ENCODE measurements at places on chromosomes 7 and 10.
A peak's percentile ranks its signal among the peaks of the same experiment; 100 is the strongest.

- no peak for DNase-seq
Observed at GRCh38 chr7:1438821-1439220, 20.4 kb downstream of the MICALL2 start.

GRCh38 chr10:118971876-118972275, 57.6 kb upstream of the NANOS1 start:
- DNase-seq = no peak

GRCh38 chr7:67487316-67487715, 490.7 kb downstream of the TYW1 start:
- DNase-seq = no peak

DNA sequence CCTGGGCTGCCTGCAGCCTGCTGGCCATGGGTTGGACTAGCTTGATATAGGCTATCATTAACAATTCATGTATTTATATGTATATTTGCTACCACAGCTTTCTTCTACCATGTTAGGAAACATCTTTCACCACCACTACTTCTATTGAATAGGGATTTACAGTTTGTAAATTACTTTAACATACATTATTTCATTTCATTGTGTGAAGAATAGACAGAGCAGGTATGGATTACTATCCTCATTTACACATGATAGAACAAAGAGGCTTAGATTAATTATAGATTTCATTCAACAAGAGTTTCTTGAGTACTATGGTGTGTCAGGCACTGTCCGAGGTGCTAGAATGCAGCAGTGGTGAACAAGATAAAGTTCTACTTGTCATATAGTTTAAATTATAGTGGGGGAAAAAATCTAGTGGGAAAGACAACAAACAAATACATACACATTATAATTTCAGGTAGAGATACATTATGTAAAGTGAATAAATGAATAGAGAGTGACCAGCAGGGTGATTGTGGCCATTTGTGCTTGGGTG, 20.6 kb downstream of the VTI1A start:
- DNase-seq = no peak

DNA sequence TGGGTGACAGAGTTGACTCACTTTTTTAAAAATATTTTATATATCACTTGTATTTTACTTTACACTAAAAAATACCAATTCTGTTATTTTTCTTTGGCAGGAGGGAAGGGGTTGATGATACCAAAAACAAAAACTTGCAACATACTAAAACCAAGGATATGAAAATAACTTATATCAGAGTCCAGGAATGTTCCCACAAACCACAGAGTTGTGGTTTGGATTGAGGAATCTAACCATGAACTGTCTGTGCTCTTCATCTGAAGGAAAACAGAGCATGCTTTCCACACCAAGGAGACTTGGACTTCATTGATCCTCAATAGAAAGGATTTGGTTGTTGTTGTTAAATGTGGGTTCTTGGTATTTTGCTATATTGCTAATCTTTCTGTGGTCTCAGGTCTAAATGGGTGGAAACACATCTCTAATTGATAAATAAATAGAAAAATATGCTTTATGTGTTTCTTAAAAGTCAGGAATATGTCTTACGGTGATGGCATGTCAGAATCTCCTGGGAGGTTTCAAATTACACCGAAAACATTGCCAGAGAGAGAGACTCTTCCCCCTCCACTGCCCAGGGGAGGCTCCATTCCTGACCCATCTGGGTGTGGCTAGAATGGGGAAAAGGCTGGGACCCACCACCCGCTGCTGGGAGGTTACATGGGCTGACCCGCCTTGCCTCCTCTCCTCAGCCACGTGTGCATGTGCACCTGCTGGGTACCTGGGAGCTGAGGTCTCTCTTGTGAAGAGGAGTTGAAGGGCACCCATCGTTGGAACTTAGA, 46.9 kb upstream of the STK17A start:
- DNase-seq = peak; percentile 79

DNA sequence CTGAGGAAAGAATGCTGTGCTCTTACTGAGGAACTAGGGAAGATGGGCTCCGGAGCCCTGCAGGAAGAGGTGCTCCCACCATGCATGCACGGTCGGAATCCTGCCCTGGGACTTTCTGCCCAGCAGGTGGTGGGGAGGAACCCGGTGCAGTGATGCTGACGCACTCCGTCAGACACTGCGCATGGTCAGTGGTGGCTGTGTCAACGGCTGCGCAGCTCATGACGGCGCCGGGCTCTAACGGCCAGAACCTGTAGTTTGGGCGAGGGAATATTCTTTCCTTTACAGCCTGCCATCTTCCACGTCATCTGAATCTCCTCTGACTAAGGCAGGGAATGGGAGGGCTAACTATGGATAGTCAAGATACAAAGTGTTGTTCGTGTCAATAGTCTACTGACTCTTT, 189.2 kb upstream of the MGMT start:
- no peak for DNase-seq

GRCh38 chr10:71995449-71995848, 31.3 kb downstream of the CHST3 start:
- DNase-seq = no peak

DNA sequence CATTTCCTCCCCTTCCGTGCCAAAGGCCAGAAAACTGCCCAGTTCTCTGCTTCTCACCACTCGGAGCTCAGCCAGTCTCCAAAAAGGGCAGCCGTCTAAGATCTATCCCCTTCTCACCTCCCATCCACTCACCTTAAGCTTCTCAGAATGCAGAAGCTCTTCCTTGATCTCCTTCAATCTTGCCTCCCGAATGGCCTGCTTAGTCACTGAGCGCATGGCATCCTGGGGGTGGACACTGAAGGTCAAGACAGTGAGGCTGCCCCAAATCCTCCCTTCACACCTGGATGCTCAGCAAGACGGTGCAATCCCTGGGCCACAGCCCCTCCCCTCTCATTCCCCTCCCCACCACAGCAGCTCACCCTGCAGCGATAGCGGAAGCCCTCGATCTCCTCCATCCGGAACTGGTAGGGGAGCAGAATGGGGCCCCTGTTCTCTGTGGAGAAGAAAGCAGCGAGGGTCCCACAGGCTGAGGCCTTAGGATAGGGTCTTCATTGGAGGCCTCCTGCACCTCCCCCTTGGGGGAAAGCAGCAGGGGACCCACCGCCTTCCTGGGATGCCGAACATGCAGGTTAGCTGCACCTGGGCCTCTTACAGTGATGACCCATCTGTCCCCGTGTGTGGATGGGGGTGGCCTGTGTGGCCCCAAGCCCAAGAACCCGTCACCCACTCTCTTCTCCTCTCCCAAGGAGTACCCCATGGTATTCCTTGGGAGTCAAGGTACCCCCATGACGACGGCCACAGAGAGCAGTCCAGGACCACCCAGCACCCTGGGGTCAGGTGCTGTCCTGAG, 4.7 kb downstream of the DDX56 start:
- no peak for DNase-seq

- DNase-seq = no peak
Observed at GRCh38 chr7:155286686-155287085, 11.0 kb upstream of the INSIG1 start.

- no peak for DNase-seq
Observed at GRCh38 chr7:44767134-44767911, 18.7 kb downstream of the ZMIZ2 start.

DNA sequence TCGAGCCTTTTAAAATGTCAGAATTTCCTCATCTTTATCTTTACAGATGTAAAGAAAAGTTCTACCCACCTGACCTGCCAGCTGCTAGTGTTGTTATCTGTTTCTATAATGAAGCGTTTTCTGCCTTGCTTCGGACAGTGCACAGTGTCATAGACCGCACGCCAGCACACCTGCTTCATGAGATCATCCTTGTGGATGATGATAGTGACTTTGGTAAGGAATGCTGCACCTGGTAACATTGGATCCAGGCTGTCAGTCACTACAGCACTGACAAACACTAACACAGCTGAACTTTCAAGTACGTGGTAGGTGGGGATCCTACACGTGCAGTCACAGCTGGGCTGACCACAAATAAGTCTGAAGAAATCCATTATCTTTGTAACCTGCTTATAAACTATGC, 77.6 kb downstream of the GALNT11 start:
- DNase-seq = no peak

- no peak for DNase-seq
Observed at GRCh38 chr10:58291538-58292174, 22.7 kb downstream of the CISD1 start.

- DNase-seq = no peak
Observed at GRCh38 chr10:86057708-86058107, 308.9 kb downstream of the GRID1 start.

- no peak for DNase-seq
Observed at GRCh38 chr7:45216181-45216580, 58.6 kb downstream of the RAMP3 start.

DNA sequence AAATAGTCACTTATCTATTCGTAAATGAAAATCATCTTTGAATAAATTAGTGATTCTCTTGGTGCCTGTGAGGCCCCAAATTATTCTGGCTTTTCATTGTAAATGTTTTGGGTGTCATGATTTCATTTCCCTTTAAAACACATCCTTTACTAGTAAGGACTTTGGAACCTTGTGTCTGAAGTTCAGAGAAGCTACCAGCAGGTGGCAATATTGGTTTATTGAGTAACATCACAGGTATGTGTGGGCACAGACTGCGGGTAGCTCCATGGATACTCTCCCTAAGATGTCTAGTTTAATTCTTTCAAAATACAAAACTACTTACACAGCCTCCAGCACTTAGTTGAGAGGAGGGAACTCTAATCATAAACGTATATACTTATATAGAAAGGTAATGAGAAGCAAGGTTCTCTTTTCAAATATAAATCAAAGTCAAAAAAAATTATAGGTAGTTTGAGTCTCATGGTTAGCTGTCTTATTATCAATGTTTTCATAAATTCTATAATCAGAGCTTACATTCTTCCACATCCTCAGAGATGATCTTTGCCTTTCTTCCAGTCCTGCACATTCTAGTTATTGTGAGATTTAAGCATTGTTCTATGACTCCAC, 449.6 kb downstream of the GRM8 start:
- DNase-seq = peak; percentile 6

DNA sequence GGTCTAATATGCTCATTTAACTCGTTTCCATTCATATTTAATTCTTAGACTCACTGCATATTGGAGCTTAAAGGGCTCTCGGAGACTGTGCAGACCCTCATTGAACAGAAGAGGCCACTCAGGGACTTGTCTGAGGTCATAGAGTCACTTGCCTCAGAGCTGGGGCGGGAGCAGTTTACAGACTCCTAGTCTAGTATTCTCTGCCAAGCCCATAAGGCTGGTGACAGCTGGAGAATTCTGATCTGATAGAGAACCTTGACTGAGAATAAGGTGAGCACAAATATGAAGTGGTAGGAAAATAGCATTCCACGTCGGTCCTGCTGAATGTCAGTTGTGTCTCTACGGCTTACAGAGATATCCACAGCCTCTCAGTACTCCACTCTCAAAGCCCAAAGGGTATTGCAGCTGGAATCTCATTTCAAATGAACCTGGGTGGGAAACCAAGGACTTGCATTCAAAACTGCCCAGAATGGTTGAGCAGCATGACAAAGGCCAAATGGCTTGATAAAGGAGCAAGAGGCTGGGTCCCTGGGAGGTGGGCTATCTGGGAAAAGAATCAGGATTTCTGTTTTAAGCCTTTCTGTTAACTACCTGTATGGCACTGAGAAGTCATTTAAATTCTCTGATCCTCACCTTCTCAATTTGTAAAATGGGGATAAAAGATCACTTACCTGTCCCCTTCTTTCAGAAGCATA, 283.2 kb downstream of the SORCS3 start:
- no peak for DNase-seq

- DNase-seq = no peak
Observed at GRCh38 chr7:150778014-150778737, 22.0 kb downstream of the TMEM176B start.

DNA sequence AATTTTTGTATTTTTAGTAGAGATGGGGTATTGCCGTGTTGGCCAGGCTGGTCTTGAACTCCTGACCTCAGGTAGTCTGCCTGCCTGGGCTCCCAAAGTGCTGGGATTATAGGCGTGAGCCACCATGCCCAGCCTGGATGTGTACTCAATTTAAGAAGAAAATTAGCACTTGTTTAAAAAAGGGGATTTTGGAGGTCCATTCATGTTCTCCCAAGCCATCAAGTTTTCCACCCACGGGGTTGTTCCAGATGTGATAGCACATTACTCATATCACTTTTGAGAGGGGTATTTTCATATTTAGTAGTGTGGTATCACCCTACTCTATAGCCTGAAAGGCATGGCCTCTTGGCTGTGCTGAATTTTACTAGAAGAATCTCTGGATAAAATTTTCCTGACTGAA, 10.5 kb upstream of the SLC26A3 start:
- no peak for DNase-seq

DNA sequence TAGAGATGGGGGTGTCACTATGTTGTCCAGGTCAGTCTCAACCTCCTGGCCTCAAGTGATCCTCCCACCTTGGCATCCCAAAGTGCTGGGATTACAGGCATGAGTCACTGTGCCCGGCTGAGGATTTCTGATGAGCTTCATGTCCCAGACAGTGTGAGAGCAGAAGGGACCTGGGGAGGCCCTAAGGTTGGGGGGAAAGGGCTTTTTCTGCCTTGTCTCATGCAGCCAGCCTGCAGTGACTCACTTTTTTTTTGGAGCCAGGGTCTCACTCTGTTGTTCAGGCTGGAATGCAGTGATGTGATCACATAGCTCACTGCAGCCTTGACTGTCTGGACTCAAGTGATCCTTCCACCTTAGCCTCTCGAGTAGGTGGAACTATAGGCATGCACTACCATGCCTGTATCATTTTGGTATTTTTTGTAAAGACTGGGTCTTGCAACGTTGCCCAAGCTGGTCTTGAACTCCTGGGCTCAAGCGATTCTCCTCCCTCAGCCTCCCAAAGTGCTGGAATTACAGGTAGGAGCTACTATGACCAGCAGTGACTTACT, 14.6 kb downstream of the COL26A1 start:
- no peak for DNase-seq

GRCh38 chr7:55983537-55983936, 19.2 kb downstream of the NIPSNAP2 start:
- DNase-seq = no peak

GRCh38 chr7:72080341-72080766, 331.8 kb downstream of the CALN1 start:
- DNase-seq = no peak

DNA sequence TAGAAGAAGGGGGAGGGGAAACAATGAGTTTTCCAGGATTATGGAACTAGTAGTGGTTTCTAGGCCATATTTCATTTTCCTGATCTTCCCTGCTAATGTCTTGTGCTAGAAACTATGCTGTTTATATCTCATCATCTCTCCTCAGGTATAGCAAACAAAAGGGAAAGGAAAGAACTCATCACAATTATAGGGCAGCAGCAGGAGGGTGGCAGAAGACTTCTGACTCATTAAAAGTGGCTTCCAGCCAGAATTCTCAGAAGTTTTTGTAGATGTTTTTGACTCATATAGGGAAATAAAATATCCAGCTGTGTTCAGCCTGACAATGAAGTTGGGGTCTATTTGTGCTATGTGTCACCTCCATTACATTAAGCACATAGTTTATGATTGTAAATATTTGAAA, 6.5 kb downstream of the AHR start:
- peak; percentile 63 for DNase-seq

DNA sequence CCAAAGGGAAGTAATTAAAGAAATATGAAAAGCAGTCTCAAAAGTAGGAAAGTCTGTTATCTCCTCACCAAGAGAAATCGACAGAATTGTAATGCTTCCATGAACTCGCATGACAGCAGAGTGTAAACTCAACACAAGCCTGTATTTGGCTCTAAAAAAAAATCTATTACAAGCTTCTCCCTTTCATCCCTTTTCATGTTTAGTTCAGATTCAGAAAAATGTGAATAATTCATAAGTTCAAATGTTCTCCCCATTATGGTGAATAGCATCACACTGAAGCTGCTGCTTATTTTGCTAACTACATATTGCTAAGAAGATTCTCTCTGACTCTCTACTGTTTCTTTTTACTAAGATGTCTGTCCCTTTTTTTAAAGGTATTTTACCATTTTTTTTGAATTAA, 910.3 kb upstream of the MBL2 start:
- DNase-seq = no peak

GRCh38 chr10:70579234-70580002, 23.1 kb downstream of the PRF1 start:
- DNase-seq = no peak
